Midbrain (tissue), 1 donor: ENCODE measurements at places on chromosomes 6 and 20.

- no peak for DNase-seq
Observed at GRCh38 chr6:4780360-4780812, 4.2 kb downstream of the CDYL start.

DNA sequence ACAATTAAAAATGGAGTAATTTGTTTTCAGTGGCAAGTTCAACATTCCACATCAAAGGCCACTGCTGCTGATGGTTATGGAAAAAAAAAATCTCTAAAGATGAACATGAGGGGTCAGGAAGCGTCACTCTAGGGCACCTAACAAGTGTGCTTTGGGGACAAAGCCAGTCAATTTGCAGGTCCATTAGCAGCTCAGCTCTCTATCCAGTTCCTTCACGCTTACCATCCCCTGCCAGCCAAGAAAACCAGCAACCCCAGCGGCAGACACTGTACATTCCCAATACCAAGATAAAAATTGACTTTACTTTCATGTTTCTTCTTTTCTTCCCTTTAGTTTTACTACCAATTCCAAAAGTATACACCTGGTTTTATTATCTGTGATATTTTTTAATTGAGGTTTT lies 10.1 kb downstream of the RFX6 start:
- no peak for DNase-seq

- no peak for DNase-seq
Observed at GRCh38 chr6:53159558-53159957, 10.9 kb upstream of the GCM1 start.

DNA sequence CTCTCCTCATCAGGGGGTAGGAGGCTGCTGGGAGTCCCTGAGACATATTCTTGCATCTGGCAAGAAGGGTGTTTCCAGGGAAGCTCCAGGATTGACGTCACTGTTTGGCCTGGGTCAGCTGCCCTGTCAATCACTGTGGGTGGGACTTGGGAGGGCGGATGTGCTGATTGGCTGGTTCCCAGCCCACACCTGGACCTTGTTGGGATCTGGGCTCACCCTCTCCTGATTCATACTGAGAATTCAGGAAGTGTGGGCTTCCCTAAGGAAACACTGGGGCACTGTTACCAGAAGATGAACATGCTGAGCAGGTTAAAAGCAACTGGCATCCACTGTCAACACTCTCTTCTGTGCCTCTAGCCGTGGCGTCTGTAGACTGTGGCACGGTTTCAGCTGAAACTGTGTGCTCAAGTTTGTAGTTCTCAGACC lies 36.5 kb downstream of the CDH26 start:
- DNase-seq = no peak

DNA sequence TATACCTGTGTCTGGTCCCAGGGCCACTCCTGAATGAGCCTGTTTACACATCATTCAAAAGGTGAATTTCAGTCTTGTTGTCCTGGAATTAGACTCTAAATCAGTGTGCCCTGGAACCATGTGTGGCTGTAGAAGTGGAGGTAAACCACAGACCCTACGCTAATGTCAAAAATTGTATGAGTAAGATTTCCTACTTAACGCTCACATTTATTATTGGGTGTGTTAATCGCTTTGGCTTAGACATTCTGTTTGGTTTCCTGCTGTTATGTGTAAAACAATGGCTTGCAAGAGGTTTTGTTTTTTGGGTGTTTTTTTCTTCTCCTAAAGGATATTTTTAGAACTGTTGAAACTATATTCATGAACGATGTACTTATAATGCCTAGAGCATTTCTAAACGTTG lies 19.3 kb downstream of the PLCB1 start:
- DNase-seq = no peak

- no peak for DNase-seq
Observed at GRCh38 chr6:8940356-8940755, 505.0 kb upstream of the SLC35B3 start.

DNA sequence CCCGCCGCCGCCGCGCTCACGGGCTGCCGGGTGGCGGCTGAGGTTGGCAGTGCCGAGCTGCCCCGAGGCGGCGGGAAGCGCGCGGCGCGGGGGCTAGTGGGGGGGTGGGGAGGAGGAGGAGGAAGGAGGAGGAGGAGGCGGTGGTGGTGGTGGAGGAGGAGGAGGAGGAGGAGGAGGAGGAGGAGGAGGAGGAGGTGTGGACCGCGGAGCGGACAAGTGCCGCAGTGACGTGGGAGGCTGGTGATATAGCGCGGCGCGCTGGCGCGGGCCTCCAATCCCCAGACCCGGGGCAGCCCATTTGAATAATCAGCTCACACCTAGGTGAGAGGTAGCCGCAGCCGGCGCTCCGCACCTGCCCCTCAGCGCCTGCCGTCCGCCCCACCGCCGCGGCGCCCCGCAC lies at the start of gene FOXA2:
FOXA2 (minus strand) TSS at position 51 of the 400 bp plus-strand sequence. CDS start 294 bp downstream, outside the sequence.
- no peak for DNase-seq

DNA sequence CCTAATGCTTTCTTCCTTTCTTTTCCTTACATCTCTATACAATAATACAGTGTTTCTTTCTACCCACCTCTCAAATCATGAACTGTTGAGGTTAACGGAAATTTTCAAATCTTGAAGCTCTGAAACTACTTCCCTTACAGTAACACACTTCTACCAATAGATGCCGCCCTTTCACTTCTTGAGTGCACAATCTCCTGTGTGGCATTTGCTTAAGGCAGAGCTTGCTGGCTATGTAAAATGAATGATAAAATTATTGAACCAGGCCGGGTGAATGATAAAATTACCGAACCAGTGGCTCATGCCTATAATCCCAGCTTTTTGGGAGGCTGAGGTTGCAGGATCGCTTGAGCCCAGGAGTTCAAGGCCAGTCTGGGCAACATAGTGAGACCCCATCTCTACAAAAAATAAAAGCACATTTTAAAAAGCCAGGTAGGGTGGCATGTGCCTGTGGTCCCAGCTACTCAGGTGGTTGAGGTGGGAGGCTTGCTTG lies 56.8 kb downstream of the KCNS1 start:
- peak; percentile 84 for DNase-seq

DNA sequence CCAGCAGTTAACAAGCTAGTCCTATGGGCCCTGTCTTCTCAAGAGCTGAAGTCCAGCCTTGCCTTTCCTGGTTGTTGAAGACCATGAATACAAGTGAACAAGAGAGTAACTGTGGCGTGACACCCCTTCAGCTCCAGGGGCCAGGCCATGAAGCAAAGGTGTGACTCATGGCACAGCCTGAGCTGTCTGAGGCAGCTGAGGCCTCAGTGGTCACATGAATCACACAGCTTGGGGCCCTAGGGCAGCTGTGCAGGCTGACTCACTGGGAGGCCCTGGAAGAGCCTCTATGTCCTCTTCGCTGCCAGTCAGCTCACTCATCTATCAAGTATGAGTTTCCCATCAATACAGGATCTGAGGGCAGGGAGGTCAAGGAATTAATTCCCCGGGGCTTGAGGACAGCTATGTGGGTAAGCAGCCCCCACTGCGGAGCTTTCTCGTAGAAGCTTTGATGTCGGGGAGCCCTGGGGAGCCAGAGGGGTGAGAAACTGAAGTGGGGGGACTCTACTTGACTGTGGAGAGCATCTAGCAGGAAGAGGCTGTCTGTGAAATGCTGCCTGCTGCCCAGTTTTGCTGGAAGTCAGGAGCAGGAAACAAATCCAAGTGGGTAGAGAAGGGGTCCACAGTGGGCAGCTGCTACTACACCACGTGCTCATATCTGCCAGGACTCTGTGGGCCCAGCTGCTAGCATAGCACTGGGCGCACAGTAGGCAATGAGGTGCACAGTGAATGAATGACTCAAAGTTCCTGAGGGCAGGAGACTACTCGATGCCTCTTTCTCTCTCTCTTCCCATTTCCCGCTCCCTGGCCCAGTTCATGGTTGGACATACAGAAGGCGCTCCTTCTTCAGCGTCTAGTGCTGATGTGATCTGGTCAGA lies 13.7 kb upstream of the FAM83C start:
- DNase-seq = no peak

- no peak for DNase-seq
Observed at GRCh38 chr20:50009521-50010454, 27.0 kb downstream of the SNAI1 start.

DNA sequence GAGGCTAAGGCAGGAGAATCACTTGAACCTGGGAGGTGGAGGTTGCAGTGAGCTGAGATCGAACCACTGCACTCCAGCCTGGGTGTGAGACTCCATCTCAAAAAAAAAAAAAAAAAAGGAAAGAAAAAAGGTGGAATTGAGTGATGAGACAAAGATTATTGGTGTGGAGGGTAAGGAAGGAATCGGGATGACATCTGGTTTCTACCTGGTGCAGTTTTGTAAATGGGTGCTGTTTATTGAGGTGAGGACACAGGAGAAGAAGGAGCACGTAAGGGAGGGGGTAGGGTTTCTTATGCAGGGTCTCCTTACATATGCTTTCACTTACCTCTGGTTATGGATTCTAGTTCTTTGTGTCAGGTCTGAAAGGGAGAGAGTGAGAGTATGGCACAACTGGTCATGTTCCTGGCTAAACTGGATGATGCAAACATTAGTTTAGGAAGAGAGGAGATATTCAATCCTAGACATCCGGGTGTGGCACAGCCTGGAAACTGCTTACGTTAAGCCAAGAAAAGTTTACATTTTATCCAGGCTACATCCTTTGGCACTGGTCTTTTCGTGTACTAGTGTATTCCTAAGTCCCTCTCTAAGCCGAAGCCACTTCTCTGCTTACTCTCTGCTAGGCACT lies 5.4 kb downstream of the RALY start:
- DNase-seq = no peak

DNA sequence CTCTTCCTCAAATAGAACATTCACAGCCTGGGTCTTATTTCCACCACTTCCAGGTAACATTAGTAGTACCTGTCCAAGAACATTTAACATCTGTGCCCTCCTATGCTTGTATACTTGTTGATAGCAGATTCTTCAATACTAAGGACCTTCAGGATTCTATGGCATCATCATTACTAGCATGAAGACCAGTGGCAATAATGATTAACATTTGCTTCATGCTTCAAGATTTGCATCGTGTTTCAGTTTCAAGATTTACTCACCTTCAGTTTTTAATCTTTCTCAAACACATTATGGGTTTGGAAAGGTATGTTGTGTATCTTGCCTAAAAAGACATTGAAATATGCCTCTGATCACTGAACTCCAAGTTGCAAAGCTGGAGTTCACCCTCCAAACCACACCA lies 412.8 kb upstream of the NRSN1 start:
- DNase-seq = no peak

DNA sequence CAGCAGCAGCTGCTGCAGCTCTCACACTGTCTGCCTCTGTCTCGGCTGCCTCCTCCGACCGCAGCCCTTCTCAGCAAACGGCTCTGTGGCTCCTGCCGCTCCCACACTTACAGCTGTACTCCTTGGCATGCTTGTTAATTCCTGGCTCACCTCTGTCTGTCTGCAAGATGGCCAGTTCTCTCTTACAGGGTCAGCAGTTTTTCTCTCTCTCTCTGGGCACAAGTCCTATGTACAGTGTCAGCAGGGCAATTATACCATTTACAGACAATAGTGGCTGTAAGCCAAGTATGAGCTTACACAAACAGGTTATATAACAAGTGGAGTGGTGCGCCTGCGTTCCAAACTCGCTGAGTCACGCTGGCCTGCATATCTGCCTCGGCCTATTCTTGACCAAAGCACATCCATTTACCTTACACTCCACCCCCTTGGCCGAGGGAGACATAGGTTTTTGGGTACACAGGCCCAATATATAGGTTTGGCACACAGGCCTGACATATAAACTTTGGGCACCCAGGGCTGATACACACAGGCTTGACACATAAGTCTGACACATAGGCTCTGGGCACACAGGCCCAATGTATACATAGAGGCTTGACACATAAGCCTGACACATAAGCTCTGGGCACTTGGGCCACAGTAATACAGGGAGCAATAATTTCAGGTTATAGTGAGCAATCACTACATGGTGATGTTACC lies 4.4 kb downstream of the ZKSCAN3 start:
- no peak for DNase-seq

- no peak for DNase-seq
Observed at GRCh38 chr6:139508576-139508975, 134.1 kb upstream of the CITED2 start.

DNA sequence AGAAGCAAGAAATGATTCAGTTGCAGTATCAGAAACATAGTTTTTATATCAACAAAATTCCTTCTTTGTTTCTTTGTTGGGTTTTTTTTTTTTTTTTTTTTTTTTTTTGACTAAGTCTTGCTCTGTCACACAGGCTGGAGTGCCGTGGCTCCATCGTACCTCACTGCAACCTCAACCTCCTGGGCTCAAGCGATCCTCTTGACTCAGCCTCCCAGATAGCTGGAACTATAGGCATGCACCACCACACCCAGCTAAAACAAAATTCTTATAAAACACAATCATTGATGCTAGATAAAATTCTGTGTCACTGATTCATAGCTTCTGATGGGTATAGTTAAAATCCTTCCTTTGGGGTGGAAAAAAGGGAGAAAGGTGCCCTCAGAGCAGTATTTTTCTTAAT lies 110.3 kb upstream of the TNFAIP3 start:
- DNase-seq = no peak

GRCh38 chr6:79833264-79833963 lies 113.9 kb downstream of the ELOVL4 start:
- DNase-seq = no peak

DNA sequence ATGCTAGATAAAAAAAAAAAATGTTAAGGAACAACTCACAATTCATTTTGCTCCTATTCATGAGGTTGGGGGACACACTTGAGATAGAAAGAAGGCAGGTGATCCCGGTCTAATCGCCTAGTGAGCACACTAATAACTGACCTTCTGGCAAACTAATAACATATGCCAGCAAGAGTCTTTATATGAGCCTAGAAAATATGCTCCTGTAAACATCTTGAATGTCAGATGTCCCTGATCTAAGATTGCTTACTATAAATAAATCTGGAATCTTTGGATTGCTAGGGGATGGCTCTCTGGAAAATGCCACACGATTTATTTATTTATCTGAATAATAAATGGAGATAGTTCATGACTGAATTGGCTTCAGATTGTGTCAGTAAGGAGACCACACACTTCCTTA lies 821.9 kb downstream of the GRIK2 start:
- no peak for DNase-seq

DNA sequence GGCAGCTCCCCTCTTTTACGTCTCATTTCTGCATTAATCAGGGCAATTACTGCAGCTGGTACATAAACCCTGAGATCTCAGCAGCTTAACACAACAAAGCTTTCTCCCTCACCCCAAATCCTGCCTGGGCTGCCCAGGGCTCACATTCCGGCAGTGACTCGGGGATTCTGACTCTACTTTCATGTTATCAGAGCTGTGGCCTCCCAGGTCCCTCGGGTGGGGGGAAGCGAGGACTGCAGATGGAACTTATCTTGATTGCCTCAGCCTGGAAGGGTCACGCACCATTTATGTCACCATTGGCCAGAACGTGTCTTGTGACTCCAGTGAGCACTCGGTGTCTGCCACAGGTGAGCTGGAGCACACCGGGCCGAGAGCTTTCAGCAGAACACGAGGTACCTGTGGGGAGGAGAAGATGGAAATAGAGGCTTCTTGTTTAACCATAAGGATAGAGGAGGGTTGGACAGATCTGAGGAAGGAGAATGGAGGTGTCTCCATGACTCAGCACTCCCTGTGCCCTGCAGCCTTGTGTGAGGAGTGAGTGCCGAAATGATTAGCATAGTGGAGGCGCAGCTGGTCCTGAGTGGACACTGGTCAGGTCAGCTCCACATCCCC lies 88.5 kb upstream of the EXOC2 start:
- DNase-seq = no peak
